Stimulated activated CD4-positive, alpha-beta T cell treated with anti-CD3 and anti-CD28 coated beads, Interleukin-1b, Interleukin-23, amount 100 ng/mL, for 24 hours (primary cell): ENCODE measurements at places on chromosomes 4 and X.

- no peak for DNase-seq
Measured at GRCh38 chrX:103431316-103431715, 55.0 kb downstream of the BEX3 start.

GRCh38 chr4:4912155-4912554, 52.7 kb downstream of the MSX1 start:
- no peak for DNase-seq

GRCh38 chr4:106530024-106530361, 161.4 kb upstream of the GIMD1 start:
- no peak for DNase-seq

DNA sequence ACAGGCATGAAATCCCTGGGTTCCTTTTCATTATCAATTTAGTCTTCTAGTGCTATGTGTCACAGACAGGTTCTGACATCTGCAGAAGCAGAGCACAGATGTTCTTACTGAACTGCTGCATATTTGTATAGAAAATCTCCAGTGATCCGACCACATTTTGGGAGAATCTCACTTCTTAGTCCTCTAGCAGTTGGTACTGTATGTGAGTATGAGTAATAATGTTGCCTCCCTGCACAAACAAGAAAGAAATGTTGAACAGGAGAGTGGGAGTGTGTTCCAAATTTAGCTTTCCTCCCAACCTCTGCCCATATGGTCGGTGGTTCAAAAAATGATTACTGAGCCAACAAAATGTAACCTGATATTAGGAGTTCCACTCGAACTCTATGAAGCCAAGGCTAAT, 165.3 kb upstream of the GPC4 start:
- DNase-seq: no peak
